ENCODE measurements at places on chromosomes 5 and 9.

GRCh38 chr5:167861129-167861927 is 430.1 kb upstream of the WWC1 start:
- DNase-seq: no peak

DNA sequence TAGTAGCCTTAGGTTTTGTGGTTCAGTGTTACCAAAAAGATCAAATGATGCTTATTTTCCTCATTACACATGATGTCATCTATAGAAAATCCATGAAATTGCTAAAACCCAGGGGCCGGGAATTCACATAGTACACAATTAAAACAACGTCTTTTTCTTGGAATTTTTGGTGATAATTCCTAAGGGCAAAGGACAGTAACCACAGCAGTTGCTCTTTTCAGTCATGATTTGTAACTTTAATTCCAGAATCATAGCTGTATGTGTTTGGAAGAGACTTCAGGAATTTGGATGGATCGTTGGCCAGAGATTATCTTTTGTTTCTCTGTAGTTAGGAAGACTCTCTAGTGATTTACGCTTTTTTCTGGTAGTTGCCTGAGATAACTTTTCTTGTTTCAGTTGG is 748.7 kb downstream of the TLE4 start:
- no peak for DNase-seq

- no peak for DNase-seq
Observed at GRCh38 chr9:87320146-87320884, 177.4 kb upstream of the DAPK1 start.

GRCh38 chr9:19201899-19202891 is 28.3 kb upstream of the DENND4C start:
- DNase-seq: no peak

- no peak for DNase-seq
Observed at GRCh38 chr5:8993031-8993430, 552.8 kb downstream of the SEMA5A start.

DNA sequence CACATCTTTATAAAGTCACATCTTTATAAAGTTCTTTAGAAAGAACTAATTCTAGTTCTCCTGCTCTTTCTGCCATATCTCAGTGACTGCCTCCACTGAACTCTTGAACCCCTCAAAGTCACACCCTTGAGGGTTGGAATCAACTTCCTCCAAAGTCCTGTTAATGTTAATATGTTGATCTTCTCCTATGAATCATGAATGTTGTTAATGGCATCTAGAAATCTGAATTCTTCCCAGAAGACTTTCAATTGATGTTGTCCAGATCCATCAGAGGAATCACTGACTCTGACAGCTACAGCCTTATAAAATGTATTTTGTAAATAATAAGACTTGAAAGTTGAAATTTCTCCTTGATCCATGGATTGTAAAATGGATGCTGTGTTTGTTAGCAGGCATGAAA is 213.4 kb downstream of the COX7C start:
- DNase-seq: no peak

GRCh38 chr9:136947028-136947891 is 2.2 kb downstream of the C8G start:
- no peak for DNase-seq

DNA sequence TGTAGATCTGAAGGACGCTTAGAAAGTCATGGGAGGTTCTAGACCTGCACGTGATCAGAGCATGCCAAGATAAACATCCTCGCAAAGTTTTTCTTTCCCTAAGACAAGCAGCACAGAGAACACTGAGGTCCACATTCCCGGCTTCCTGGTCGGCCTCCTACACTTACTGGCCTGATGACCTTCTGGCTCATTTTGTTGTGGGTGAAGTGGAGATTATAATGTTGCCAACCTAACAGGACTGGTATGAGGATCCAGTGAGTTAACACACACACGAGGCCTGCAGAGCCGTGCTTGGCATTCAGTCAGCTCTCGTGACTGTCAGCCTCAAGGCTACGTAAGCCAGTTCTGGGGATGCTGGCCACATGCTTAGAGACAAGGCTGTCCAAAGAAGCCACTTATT is 186.0 kb downstream of the TENT4A start:
- DNase-seq: no peak

DNA sequence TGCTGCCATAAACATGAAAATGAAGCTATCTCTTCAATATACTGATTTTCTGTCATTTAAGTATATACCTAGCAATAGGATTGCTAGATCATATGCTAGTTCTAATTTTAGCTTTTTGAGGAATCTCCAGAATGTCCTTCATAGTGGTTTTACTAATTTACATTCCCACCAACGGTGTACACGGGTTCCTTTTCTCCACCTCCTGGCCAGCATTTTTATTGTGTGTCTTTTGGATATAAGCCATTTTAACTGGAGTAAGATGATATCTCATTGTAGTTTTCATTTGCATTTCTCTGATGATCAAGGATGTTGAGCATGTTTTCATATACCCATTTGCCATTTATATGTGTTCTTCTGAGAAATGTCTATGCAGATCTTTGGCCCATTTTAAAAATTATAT is 446.5 kb downstream of the GABRG2 start:
- DNase-seq: no peak

DNA sequence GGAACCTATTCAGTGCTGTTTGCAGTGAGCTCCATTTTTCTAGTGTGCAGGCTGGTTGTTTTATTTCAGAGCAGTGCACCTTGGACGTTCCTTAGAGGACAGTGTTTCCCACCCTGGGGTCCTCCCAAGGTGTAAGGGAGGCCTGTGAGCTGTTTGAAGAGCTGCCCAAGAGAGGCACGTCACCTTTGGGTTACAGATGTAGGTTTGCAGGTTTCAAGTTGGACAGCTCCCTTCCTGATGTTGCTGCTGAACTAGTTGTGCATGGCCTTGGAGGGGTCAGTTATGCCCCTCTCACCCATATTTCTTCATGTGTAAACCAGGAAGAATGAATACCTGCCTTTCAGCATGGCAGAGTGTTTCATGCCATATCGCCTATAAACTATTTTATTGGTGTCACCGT is 34.7 kb upstream of the POMT1 start:
- DNase-seq: no peak
